ENCODE measurements at places on chromosomes 3 and 15.

DNA sequence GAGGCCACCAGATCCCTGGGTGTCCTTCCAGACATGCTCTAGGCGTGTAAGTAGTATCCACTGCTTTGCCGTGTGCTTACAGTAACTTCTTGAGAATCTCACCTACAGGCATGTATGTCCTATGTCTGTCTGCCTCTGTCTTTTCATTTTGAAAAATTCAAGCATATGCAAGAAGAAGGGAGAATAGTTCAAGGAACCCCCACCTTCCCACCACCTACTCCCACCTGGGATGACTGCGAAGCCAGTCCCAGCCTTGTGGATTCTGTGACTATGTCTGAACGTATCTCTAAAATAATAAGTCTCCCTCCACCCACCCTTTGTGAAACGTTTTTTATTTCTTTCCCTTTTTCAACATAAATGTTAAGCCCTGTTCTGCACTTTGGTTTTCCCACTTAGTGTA is 15.0 kb downstream of the CHST13 start:
- DNase-seq, result no peak

DNA sequence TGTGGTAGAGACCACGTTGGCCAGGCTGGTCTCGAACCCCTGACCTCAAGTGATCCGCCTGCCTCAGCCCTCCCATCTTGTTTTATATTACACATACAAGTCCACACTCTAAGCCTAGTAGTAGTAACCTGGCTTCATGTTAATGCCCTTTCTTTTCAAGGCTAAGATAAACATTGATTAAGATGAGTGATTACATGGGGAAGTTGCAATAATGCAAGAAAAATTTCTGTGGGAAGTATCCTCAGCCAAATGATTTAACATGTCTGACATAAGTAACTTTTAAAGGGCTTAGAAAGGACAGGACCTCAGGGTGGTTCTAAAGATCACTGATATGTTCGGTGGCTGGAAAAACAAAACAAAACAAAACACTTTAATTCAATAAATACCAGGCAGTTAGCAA is 72.1 kb downstream of the SFMBT1 start:
- no peak for DNase-seq

DNA sequence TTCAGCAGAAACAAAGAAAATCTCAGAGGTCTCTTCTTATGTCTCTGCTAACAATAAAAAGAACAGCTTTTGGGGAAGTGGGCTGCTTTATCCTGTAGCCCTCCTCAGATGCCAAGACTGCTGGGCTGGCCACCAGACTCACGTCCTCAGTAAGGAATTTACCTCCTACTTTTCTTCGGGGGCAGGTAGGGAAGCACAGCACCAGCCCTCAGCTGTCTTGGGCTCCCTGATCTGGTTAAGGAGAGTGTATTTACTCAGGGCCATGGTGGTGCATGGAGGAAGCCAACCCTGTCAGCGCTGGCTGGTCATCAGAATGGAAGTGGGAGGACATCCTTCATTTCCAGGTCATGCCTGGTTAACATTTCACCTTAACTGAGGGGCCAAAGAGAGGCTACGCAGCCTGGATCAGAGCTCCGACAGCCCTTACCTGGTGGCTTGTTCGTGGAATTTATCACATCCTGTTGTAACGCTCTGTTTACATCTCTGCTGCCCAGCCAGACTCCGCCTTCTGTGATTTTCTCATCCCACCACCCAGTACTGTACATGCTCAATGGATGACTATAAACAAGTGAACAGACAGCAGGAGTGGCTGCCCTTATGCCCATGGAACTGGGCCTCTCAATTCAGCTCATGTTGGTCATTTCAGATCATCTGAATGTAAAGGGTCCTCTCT is 108.3 kb downstream of the IGF2BP2 start:
- no peak for DNase-seq

DNA sequence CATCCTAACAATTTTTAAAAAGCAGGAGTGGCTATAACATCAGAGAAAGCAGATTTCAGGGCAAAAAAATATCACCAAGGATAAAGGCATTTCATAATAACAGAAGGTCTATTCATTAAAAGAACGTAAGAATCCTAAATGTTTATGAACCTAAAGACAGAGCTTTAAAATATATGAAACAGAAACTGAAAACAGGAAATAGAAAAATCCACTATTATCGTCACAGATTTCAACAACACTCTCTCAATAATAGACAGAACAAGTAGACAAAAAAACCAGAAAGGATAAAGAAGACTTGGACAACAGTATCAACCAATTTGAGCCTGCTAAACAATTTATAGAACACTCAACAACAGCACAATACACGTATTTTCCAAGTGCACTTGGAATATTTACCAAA is 71.4 kb downstream of the FBXL22 start:
- DNase-seq, result no peak

- no peak for DNase-seq
Measured at GRCh38 chr3:43327582-43327979, 41.2 kb downstream of the SNRK start.

GRCh38 chr3:128872282-128872681 is 7.1 kb upstream of the ACAD9 start:
- no peak for DNase-seq

- DNase-seq, result no peak
Measured at GRCh38 chr3:127547761-127548605, 42.5 kb downstream of the TPRA1 start.

DNA sequence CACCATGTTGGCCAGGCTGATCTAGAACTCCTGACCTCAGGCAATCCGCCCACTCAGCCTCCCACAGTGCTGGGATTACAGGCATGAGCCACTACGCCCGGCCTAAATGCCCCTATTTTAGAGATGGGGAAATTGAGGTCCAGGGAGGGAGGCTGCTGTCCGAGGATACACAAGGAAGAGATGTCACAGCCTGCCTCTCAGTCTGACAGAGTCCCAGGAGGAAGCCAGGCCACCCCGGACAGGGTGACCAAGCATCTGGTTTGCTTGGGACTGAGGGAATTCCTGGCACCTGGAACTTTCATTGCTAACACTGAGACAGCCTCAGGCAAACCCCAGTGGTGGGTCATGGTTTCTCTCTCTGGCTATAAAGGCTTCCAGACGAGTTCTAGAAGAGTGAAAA is 30.6 kb upstream of the ADAMTS7 start:
- DNase-seq, result no peak

GRCh38 chr15:90716317-90716975 is 700 bp upstream of the BLM start:
- DNase-seq, result no peak

GRCh38 chr3:184334470-184335158 is 2.8 kb upstream of the FAM131A start:
- no peak for DNase-seq

- DNase-seq, result no peak
Measured at GRCh38 chr3:43484926-43485488, 136.8 kb downstream of the ANO10 start.

DNA sequence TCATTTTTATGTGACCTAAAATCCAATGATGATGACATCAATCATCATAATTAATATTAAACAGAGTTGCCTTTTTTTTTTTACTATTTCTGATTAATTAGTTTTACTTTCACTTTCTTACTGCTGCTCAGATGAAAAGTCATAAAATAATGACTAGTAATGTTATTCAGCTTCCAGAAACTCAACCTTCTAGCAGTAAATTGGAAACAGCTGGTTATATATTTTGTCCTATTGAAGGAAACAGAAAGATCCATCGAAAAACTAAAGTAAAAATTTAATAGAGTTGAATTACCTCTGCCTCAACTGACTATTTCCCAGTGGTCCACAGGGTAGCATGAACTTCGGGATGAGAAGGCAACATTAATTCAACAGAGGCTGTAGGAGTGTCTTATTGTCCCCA is 107.1 kb upstream of the PTX3 start:
- DNase-seq, result no peak

DNA sequence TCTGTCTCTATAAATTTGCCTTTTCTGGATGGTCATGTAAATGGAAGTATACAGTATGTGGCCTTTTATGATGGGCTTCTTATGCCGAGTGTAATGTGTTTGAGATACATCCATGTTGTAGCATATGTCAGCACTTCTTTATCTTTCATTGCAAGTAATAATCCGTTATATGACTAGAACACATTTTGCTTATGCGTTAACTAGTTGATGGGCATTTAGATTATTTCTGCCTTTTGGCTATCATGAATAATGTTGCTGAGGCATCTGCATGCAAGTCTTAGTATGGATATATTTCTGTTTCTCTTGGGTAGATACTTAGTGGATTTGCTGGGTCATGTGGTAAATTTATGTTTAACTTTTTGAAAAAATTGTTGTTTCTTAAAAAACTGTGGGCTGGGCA is 19.7 kb downstream of the KAT2B start:
- DNase-seq, result no peak

GRCh38 chr3:134013280-134013679 is 16.4 kb downstream of the SLCO2A1 start:
- no peak for DNase-seq

- DNase-seq, result no peak
Measured at GRCh38 chr3:117278424-117279190, 569.0 kb downstream of the TUSC7 start.

Data from SIG-M5 (cell line).